A549 treated with AZD2906 at 1 μM for 4 hours (cell line): ENCODE measurements at places on chromosomes 5 and 9. TPM values are rescaled to one million over a fixed set of nuclear protein-coding genes. Genes with fewer than 3 reads are reported as not detected.

Gene DNAJA1
- 198 to 234 TPM (median 219 TPM) in 5 replicates for total RNA-seq

Gene CCNI2
- total RNA-seq: 0.07 to 0.26 TPM (median 0.10 TPM) in 4 of 5 replicates, not detected in the other

Gene ARSI
- 30.6 to 37.4 TPM (median 32.4 TPM) in 5 replicates for total RNA-seq

Gene MSX2
- total RNA-seq: 4.3 to 5.0 TPM (median 4.9 TPM) in 5 replicates

Gene PKD2L2
- total RNA-seq: 0.05 to 0.09 TPM (median 0.07 TPM) in 3 of 5 replicates, not detected in the others

Gene TNFSF8
- not detected in 5 replicates for total RNA-seq
